PC-3 (cell line): ENCODE measurements at places on chromosomes 4 and X. TPM values are rescaled to one million over a fixed set of nuclear protein-coding genes. Genes with fewer than 3 reads are reported as not detected.

Gene LIMCH1
- 19.7 and 27.1 TPM in 2 replicates for total RNA-seq

Gene ENOX2
- total RNA-seq, result 11.8 and 17.3 TPM in 2 replicates

Gene APOO
- total RNA-seq, result 30.4 and 34.0 TPM in 2 replicates

Gene CYP4V2
- 0.17 and 0.69 TPM in 2 replicates for total RNA-seq

Gene GIMD1
- total RNA-seq, result 0.22 TPM in 1 of 2 replicates, not detected in the other

Gene TKTL1
- total RNA-seq, result not detected in 2 replicates

Gene MEPE
- not detected in 2 replicates for total RNA-seq

Gene BEX5
- 0.18 TPM in 1 of 2 replicates, not detected in the other for total RNA-seq

Gene COL4A6
- total RNA-seq, result 3.5 and 4.4 TPM in 2 replicates

DNA sequence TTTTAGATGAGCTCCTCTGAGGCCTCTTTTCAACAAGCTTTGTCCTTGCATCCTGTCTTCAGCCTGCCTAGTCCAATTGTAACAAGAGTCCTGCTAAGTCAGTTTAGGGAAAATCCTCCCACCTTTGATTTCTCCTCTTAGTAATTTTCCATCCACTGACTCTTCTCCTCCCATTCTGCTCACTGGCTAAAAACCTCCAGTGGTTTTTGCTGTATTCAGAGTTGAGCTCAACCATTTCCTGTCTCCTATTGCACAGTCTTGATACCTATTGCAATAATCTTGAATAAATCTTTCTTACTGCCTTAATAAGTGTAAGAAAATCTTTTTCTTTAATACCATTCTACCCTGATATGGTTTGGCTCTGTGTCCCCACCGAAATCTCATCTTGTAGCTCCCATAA lies 117.8 kb upstream of the ENPP6 start:
- DNase-seq, result no peak

GRCh38 chr4:160319221-160319867 lies 1216.5 kb downstream of the RAPGEF2 start:
- peak; percentile 71 for DNase-seq

DNA sequence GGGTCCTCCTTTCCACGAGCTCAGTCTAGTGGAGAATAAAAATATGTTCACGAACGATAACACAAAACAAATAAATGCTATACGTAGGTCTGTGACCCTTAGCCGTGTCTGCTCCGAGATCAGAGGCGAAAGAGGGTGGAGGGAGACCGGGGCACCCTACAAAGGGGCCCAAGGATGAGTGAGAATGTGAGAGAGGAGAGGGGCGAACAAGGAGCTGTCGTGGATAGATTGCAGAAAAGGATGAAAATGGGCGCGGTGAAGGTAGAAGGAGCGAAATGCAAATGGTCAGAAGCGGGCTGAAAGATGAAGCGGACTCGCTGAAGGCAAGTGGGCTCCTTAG lies 6.2 kb upstream of the ZBTB33 start:
- DNase-seq, result no peak

- DNase-seq, result peak; percentile 68
These were observed at the start of gene CNOT6L for GRCh38 chr4:77818602-77819403. TSS of gene CNOT6L (minus strand) at chr4:77819368. CDS start at chr4:77819308, 60 bp downstream.

GRCh38 chr4:109395694-109396093 lies 37.9 kb upstream of the SEC24B start:
- DNase-seq, result no peak

DNA sequence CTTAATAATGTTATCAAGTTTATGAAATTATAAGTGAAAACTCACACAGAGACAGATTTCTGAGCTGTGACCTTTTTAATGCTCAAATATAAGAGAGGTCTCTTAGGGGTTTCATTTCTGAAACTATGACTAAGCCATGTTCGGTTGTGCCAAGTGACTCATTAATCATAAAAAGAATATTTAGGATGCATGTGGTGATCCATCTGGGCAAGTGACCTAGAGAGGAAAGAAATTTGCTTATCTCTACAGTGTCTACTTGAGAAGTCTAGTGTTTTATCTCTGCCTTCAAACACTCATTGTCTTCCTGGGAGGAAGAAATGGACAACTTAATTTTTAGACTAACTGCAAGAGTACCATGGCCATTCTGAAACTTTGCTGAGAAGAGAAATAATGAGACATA lies 545.3 kb upstream of the GRID2 start:
- DNase-seq, result peak; percentile 86

GRCh38 chr4:128349921-128350320 lies 62.3 kb upstream of the PGRMC2 start:
- peak; percentile 31 for DNase-seq

- no peak for DNase-seq
These were observed 16.0 kb downstream of the AMELX start for GRCh38 chrX:11309220-11309619.

DNA sequence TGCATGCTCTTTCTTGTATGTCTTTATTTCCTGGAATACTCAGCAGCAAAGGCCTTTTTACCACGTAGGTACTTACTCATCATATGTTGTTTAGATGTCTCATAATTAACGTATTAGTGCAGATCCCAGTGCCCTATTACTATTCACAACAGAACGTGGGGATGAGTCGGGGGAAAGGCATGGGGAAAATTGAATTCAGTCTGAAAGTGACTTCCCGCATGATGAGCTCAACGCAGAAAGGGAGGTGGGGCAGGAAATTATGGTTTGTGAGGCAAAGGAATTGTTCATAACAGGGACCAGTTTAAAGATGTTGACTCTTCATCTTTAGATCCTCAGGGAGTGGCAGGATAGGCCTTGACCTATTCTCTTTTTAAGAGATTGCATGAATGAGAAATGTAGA lies 2.0 kb upstream of the TMPRSS11D start:
- DNase-seq, result peak; percentile 94

DNA sequence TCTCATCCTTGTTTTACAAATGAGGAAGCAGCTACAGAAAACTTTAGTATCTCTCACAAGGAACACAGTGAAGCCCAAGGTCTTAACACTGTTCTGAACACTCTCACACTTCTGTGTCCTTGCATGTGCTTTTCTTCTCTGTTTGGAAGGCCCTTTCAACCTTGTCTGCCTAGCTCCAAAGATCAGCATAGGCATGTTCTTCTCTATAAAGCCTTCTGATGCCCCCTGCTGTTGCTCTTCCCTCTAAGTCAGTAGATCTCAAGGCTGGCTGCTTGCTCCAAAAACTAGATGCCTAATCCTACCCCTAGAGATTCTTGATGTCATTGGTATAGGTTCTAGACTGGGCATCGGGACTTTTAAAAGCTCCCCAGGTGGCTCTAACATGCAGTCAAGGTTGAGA lies 5.9 kb downstream of the APOO start:
- peak; percentile 70 for DNase-seq

DNA sequence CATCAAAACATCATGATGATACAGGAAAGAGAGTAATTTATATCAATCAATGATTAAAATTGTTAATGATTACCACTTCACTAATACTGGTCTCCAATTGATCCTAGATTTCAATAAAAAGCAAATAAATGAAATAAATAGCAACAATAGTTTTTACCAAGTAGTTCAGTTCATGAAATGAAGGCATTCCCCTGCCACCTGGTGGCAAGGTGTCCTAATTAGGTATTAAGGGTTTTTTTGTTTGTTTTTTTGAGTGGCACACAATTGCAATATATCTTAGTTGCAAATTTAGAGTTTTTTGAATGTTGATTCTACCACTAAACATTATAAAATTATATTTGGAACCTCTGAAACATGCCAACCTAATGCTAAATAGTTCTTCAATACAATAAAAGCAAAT lies 157.4 kb upstream of the PDE5A start:
- peak; percentile 44 for DNase-seq

DNA sequence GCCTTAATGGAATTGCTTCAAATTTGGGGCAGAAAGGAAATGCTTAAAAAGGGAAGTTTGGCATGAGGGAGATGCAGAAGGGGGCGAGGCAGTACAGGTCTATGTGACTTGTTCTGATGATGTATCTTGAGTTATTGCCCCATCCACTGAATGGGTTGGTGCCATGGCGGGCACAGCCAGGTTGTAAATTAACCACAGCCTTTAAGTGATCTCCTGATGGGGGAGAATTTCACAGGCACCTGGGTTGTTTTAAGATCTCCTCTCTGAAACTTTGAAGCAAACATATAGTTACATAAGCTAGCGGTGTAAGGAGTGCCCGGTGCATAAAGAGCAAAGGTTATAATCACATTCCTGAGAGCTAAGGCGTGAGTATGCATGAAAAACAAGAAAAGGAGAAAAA lies 37.0 kb downstream of the NPY5R start:
- DNase-seq, result no peak

DNA sequence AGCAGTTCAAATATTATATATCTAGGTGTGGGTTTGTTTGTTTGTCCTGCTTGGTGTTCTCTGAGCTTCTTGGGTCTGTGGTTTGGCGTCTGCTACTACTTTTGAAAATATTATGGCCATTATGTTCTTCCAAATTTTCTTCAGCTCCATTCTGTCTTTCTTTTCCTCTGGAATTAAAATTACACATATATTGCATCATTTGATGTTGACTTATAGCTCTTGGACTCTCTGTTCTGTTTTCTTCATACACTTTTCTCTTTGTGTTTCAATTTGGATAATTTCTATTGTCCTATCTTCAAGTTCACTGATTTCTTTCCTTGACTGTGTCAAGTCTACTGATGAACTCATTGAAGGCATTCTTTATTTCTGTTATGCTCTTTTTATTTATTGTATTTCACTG lies 65.2 kb upstream of the ZNF81 start:
- DNase-seq, result no peak
